ENCODE measurements at places on chromosomes 12 and 14.

DNA sequence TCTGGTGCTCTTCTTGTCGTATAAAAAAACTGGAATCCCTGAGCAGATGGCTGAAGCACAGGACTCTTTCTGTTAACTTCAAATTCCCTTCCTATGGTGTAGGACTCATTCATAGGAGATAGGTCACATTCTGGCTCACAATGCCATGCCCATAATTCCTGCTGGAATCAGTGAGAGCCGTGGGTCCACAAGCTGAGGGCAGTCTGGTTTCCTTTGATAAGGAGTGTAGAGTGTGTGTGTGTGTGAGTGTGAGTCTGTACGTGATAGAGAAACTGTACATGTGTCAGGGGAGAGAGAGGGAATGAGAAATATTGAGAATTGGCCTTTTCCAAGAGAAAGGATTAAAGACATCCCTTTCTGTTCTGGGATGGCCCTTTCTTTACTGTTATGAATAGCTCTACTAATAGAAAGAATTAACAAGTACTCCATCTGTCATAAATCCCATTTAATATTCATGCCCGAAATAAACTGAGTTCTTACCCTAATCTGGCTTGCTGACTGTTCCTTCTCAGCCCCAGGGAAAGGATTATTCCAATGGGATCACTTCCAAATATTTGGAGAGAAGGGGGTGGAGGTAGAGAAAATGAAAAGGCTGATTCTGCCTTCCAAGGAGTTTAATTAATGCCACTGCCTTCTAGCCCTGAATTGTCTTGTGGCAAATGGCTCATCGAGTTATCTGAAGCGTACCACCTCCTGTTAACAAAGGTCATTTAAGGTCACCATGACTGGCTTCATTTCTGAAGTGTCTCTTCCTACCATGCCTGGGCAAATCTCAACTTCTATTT is 79.0 kb downstream of the TMX1 start:
- no peak for DNase-seq

- DNase-seq, result no peak
These were observed 741.6 kb downstream of the FSCB start for GRCh38 chr14:43765474-43765873.

DNA sequence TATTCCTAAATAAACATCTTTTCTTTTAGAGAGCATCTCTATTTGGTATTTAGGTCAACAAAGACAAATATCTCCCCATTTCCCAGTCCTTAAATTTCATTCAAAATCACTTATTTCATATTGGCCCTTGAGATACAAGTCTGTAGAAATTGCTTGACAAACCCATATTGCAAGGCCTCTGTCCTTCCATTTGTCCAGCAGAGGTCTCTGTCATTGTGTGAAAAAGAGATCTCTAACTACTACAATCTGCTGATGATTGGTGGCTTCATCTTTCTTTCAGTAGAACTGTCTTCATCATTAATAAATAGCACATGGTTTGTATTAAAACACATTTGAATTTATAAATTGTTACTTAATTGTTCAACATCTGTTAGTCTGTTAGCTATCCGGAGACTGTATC is 252.6 kb downstream of the ACSS3 start:
- DNase-seq, result no peak

GRCh38 chr12:71797531-71797930 is 42.0 kb upstream of the TBC1D15 start:
- no peak for DNase-seq

DNA sequence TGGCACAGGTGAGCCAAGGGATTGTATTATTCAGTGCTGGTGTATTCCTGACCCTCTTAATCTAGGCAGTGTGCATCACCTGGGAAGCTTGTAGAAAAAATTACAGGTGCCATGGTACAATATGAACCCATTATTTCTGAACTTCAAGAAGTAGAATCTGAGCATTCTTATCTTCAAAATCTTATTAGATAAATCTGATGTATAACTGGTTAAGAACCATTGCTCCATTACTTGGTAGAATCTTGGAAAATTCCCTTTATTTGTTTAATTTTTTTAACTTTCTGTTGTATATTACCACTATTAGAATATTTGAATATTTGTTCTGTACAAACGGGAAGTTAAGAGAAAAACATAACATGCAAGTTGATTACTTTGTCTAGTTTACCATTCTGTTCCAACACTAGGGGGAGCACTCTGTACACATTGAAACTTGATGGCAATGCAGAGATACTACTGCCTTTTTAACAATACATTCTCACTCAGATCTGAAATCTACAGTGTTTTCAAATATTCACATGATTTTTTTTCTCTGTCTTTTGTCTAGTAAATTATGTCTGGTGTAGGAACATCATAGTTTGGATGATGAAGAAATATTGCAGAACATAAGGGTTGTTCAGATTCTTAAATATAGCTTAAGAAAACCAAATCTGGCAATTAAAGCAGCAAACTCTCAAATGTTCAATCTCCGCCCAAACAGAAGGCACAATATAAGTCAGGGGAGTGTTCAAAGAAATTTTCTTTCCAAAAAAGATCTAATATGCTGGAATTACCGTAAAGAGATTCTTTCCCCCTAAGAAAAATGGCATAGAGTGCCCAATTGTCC is 196.6 kb downstream of the PCNX1 start:
- peak; percentile 31 for DNase-seq

- no peak for DNase-seq
These were observed 39.9 kb downstream of the SOS2 start for GRCh38 chr14:50191499-50191898.

- DNase-seq, result peak; percentile 57
These were observed 40.6 kb upstream of the AEBP2 start for GRCh38 chr12:19398376-19399363.
